ENCODE measurements at places on chromosomes 12 and 14.

DNA sequence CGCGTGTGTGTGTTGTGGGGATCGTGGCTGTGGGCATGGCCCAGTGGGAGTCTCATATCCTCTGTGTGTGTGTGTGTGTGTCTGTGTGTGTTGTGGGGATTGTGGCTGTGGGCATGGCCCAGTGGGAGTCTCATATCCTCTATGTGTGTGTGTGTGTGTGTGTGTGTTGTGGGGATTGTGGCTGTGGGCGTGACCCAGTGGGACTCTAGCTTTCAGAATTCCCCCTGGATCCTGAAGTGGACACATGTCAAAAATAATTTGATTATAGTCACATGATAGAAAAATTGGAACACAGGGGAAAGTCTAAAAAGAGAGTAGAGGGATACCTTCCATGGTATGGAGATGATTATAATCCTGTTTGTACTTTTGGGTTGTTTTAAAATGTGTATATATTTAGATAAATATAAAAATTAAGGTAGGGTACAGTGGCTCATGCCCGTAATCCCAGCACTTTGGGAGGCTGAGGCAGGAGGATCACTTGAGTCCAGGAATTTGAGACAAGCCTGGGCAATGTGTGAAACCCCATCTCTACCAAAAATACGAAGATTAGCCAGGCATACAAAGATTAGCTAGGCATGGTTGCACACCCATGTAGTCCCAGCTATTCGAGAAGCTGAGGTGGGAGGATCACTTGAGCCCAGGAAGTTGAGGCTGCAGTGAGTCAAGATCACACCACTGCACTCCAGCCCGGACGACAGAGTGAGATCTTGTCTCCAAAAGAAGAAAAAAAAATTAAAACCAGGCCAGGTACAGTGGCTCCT is 11.0 kb downstream of the PAPLN start:
- DNase-seq = no peak

- DNase-seq = no peak
Observed at GRCh38 chr12:68977909-68978610, 45.1 kb upstream of the CPM start.

DNA sequence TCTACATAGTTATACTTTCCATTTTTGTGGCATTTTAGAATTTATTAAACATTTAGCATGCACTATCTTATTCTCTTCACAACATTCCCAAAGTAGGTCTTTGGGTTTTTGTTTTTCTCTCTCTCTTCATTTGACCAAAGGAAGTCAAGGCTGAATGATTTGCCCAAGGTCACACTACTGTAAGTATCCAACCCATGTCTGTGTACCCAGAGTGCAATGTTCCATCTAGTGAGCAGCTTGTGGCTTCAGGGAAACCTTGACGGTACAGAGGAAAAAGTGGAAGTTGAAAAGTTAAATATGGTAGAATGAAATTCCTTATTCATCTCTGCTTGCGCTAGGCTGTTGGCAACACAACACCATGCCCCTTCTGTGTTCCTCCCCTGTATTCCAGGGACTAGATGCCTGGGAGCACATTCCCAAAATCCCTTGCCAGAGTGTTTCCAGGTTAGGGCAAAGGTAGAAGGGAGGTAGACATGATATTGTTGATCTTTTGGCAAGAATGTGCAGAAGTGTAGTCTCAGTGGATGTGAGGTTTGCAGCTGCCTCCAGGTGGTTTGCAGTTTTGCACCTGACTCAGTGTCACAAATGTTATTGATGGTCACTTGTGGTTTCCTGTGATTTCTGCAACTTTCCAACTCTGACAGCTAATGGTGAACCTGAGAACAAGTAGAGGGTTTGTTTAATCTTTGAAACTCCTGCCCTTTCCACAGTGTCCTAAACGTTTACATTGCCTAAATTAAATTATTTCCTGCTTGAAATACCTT is 196.7 kb downstream of the RMST start:
- DNase-seq = no peak

GRCh38 chr14:85366226-85366625 is 163.7 kb upstream of the FLRT2 start:
- DNase-seq = no peak

- no peak for DNase-seq
Observed at GRCh38 chr12:6494968-6495367, 1.1 kb downstream of the NCAPD2 start.

DNA sequence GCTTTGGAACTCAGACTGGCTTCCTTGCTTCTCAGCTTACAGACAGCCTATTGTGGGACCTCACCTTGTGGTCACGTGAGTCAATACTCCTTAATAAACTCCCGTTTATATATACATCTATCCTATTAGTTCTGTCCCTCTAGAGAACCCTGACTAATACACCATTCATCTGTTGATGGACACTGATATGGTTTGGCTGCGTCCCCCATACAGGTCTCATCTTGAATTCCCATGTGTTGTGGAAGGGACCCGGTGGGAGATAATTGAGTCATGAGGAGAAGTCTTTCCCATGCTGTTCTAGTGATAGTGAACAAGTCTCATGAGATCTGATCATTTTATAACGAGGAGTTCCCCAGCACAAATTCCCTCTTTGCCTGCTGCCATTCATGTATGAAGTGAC is 57.0 kb downstream of the OTOGL start:
- DNase-seq = no peak
